ENCODE measurements at places on chromosomes 3 and 15. TPM values are rescaled to one million over a fixed set of nuclear protein-coding genes. Genes with fewer than 3 reads are reported as not detected.

GRCh38 chr3:71543371-71544016, 40.0 kb downstream of the FOXP1 start:
- DNase-seq = no peak

DNA sequence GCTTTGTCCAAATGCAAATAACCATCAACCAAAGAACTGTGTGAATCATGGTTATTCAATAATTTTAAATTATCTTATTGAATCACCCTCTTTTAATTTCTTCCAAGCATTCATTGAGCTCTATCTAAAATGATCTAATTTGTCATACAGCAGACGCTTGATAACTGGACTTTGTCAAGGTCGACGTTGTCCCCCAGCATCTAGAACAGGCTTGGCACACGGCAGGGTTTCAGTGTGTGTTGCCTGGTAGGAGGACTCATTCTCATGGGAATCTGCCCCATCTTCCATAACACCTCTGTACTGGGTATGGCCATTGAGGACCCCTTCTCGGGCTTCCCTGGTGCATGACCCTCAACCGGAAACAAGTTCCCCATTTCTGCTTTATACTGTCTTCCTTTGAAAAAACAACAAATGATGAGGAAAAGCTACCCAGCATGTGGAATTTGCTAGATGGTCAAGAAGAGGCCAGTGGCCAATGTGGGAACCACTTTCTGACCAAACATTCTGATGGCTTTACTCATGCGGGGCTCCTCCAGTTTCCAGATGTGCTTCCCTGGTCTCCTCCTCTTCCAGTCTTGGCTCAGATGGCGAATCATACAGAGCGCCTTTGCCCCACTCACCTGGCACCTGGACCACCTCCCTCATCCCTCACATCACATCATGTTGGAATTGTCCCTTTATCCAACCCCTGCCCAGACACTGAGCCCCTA, 41.7 kb upstream of the SEC22A start:
- DNase-seq = no peak

GOLGA8F gene
- polyA plus RNA-seq = not detected

DNA sequence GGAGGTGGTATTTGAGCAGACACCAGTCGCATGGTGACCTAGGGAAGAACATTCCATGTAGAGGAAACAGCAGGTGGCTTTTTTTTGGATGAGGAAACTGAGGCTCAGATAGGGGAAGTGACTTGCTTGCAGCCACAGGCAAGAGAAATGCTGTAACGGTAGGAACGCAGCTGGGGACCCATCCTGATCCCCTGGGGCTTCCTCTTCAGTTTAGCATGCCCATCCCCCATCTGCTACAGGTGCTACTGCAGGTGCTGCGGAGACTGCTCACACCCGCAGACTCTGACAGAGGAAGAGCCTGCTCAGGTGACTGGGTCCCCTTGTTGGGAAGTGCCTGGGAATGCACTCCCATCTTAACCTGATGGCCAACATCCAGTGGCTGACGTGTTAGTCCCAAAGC, 55.4 kb upstream of the SEC13 start:
- no peak for DNase-seq

GRCh38 chr15:68384451-68385239, 47.3 kb downstream of the ITGA11 start:
- no peak for DNase-seq

- DNase-seq = no peak
Observed at GRCh38 chr15:55277116-55277564, 12.5 kb downstream of the RAB27A start.

- DNase-seq = no peak
Observed at GRCh38 chr3:153680526-153680925, 440.7 kb upstream of the ARHGEF26 start.

C15orf61 gene
- 6.0 TPM for polyA plus RNA-seq

- DNase-seq = peak; percentile 89
Observed at GRCh38 chr3:12556690-12557472, at the start of gene MKRN2. Gene MKRN2 (plus strand): TSS chr3:12557087. CDS start chr3:12557151, 64 bp downstream.

CLCN2 gene
- 13.1 TPM for polyA plus RNA-seq

DNA sequence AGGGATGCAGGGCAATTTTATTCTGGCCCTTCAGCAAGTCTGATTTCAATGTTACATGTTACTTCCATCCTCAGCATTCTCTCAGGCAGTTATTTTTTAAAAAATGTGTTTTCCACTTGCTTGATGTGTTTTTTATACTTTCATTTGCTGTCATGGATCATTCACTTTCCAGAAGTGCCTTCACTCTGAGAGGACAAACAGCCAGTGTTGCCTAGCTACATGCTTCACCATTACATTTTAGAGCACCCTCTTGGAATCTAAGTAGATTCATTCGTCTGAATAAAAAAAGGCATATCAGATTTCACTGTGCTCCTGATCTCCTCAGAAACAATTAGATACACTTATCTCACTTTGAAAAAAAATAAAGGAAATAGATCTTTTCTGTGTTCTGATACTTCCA, 93.6 kb upstream of the POU1F1 start:
- DNase-seq = peak; percentile 40

GRCh38 chr3:78799681-78800080, 968.1 kb downstream of the ROBO1 start:
- DNase-seq = no peak

PDZRN3 gene
- 48.5 TPM for polyA plus RNA-seq

DNA sequence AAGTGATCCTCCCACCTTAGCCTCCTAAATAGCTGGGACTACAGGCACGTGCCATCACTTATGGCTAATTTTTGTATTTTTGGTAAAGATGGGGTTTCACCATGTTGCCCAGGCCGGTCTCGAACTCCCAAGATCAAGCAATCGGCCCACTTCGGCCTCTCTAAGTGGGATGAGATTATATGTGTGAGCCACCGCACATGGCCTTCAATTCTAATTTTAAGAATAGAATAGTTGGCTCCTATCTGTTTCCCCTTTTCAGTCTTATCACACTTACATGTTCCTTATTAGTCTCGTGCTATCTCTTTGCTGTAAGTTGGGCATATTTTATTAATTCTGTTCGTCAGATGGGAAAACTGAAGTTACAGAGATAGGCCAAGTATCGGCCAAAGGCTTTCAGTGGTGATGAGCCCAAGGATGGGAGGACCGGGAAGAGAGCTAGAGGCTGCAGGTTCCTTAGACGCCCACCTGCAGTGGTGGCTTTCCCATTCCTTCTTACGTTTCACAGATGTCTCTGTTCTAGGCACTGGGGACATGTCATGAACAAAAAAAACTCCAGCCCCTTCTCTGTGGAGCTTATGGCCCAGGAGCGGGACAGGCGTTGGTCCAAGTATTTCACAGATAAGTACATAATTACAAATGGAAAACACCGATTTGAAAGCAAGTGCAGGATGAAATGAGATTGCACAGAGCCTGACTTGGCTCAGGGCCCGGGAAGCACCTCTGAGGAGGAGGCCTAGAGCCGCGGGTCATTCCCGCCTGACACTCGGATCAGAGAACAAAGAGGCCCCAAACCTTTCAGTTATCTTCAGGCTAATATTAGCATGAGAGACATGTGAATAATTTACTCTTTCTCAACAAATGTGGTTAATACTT, 91.1 kb upstream of the KLF13 start:
- DNase-seq = no peak

TRH gene
- polyA plus RNA-seq = 0.12 TPM

FNDC3B gene
- polyA plus RNA-seq = 62.2 TPM

DNA sequence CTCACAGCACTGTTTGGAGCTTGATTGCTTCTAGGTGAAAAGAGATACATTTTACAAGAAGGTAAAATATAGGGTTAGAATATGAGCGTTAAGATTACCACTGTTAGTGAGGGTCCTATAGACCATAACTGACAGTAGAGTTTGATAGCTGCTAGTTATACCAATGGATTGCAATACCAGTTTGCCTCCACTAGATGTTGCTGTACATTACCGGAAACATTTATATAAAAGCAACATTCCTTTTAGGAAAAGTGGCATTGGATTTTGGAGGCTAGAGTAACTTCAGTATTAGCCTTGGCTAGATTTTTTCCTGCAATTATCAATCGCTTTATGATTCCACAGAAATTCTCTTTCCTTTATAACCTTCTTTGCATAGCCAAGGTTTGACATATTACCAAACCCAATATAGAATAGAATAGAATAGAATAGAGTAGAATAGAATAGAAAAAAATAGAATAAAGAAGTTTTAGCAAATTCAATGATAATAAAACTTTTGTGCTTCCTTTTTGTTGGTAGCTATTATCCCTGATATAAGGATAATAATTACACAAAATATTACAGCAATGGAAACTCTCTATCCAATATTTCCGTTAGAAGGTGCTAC, 1093.6 kb upstream of the ALCAM start:
- DNase-seq = no peak

- DNase-seq = no peak
Observed at GRCh38 chr15:98646546-98647025, 1.8 kb upstream of the IGF1R start.

- no peak for DNase-seq
Observed at GRCh38 chr3:42771271-42771670, 1.8 kb downstream of the CCDC13 start.

CDHR4 gene
- 0.28 TPM for polyA plus RNA-seq

PCOLCE2 gene
- 6.0 TPM for polyA plus RNA-seq

- no peak for DNase-seq
Observed at GRCh38 chr3:139251529-139251928, 92.3 kb upstream of the MRPS22 start.

DNA sequence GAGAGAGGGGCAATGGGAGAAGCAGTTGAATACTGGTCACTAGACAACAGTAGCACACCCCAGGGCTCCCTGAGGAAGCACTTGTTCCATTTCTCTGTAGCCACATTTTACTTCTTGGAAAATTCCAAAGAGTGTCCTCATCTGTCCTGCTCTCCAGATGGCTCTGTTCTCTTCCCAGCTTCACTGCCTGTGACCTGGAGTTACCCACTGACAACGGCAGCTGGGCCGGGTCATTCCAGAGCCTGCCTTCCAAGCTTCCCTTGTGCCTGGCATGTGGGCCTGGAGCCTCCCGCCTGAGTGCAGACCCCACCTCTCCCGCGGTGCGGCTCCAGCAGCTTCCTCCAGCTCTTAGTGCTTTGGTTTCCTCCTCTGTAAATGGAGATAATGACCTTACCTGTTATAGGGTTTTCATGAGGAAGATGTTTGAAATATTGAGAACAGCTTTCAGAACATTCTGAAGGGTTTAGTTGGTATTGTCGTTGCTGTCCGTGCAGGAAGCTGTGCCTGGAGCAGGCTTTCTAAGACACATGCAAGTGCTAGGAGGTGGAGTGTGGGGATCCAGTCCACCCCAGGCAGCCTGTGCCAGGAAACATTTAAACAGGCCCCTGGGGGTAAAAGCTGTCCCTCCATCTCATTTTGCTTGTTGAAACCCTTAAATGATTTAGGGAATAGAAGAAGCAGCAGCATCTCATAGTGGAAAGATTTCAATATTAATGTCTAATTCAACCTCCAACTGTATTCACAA, 24.8 kb downstream of the EFCC1 start:
- DNase-seq = no peak

DNA sequence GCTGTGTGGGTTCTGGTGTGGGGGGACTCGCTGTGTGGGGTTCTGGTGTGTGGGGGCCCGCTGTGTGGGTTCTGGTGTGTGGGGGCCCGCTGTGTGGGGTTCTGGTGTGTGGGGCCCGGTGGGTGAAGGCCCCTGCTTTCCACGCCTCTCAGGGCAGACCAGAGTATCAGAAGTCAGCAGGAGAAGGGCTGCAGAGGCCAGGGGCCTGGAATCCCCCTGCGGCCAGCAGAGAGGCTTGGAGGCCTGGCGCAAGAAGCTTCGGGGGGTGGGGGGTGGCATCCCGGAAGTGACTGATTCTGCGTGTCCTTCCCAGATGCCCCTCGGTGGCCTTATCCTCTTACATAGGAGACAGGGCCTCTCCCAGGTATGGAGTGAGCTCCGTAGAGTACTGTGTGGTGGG, 37.4 kb downstream of the TNK2 start:
- no peak for DNase-seq

SLC6A20 gene
- 0.37 TPM for polyA plus RNA-seq

MYO5C gene
- polyA plus RNA-seq = 32.7 TPM

THSD4 gene
- polyA plus RNA-seq = 30.2 TPM

SHC4 gene
- polyA plus RNA-seq = 3.1 TPM

IQCF5 gene
- not detected for polyA plus RNA-seq

GRCh38 chr3:13850161-13850945, 29.5 kb downstream of the WNT7A start:
- DNase-seq = peak; percentile 5

- no peak for DNase-seq
Observed at GRCh38 chr3:126018995-126019394, 50.0 kb downstream of the ROPN1B start.

DNA sequence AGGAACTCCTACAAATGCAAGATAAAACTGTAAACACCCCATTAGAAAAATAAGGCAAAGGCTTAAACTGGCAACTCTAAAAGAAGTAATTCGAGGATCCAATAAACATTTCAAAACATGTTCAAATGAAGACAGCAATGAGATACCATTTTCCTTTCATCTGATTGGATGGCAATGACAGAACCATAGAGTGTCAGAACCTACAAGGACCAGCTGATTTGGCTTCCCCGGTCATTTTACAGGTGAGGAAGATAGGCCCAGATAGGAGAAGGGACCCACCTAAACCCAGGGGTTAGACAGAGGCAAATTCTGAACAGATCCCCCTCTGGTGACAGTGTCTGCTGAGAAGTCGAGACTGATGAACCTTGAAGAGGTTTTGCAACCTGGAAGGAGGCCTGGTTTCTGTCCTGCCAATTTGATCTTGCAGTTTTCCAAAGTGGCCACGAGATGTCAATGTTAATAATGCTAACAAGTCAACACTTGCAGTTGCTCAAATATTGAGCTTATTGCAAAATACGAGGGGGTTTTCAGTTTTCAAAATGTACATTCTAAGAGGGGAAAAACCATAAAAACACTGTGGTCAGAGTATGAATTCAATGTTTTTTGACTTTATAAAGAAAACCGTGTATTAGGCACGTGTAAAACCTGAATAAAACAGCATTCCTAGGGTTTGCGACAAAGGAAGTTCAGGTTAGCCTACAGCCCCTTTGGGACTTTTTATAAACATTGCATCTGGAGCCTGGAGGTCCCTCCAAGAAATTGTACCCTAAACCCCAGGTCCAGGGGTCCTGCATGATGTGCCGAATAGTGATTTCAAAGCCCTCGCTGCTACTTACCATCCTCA, 21.5 kb downstream of the CFAP161 start:
- DNase-seq = peak; percentile 11

SCG5 gene
- 18.2 TPM for polyA plus RNA-seq

- DNase-seq = no peak
Observed at GRCh38 chr15:31217566-31218270, 108.9 kb upstream of the KLF13 start.

DNA sequence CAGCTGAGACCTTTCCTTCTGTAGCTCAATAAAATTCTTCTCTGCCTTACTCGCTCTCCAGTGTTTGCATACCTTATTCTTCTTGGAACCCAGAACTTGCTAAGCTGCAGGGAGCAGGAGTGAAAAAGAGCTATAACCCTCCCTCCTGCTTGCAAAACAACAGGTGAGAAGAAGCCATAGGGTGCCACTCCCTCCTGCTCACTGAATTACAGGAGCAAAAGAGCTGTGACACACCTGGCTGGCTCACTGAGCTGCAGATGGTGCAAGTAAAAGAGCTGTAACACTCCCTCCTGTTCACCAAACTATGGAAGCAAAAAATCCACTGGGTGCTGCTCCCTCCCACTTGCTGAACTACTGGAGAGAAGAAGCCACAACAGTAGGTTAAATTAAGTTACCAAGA, 44.2 kb upstream of the C2CD4B start:
- no peak for DNase-seq

IL17RB gene
- polyA plus RNA-seq = 16.7 TPM

FRG2C gene
- polyA plus RNA-seq = not detected

- no peak for DNase-seq
Observed at GRCh38 chr3:131925571-131925970, 109.2 kb downstream of the CPNE4 start.

Data from left kidney (tissue), 8 donors.